ENCODE measurements at places on chromosomes 16 and 17. TPM values are rescaled to one million over a fixed set of nuclear protein-coding genes. Genes with fewer than 3 reads are reported as not detected.

Gene GFAP
- not detected for total RNA-seq

Gene MFAP4
- not detected for total RNA-seq

Gene SNRNP25
- 60.3 TPM for total RNA-seq

DNA sequence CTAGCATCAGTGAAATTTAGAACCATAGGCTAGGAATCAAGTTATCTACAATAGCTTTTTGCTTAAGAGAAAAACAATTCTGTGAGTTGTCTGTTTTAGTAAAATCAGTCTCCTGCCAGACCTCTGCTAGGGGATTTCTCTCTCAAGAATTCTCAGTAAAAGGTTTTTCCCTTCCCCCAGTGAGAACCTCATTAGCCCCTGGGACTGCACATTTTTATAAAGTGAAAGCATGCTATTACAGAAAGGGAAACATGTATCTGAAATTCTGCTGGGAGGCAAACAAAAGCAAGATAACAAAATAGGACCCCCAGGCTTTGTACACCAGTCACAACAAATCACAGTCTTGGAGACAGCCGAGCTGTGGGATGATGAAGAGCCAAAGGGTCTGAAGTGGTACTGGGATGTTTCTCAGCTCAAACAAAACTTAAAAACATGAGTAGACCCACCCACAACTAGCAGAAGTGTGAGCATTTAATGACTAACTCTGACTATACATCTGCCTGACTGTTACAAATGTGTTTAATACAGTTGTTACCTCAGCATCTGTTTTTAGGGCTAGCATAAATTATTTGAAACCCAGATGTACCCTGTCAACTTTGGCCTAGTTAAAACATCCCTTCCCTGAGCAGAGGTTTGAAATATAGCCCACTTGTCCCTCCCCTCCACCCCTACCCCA, 20.0 kb upstream of the GLG1 start:
- H3K4me1 ChIP-seq = peaks cover 26% of the 10 kb centered on the region
- peak; percentile 93 for ATAC-seq

GRCh38 chr17:79071161-79071740, 3.4 kb upstream of the ENGASE start:
- no peak overlapping the region for H3K4me3 ChIP-seq
- peaks cover 7% of the 10 kb centered on the region for H3K4me1 ChIP-seq
- no peaks in the 10 kb centered on the region for H3K27me3 ChIP-seq

DNA sequence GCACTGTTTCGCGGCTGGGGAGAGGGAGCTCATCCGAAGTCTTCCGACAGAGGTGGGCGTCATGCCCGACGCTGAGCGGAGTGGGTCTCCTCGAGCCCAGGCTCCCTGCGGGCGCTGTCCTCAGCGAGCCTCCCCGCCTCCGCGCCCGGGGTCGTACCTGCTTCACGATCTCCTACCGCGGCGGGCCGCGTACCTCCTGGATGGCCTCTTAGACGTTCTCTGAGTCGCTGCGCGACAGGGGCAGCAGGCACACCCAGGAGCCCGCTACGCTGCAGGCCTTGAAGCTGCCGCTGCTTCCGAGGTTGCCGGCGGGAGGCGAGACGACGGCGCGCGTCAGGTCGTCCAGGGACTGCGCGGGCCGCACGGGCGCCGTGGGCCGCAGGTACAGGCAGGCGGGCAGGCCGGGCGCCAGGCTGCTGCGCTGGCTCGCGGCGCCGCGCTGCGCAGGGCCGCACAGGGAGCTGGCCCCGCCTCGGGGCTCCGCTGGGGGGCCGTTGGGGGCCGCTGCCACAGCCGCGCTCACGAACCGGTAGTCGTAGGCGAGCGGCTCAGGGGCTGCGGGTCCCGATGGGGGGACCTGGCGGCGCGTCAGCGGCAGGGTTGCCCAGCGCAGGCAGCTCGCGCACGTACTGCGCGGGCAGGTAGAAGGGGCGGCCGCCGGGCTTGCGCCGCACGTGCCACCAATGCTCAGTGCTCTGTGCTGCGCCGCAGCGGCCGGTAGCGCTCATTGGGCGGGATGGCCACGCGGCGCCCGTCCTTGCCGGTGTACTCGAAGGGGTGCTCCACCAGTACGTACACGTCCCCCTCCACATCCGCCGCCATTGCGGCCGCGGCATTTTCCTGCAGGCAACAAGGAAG, 116.4 kb upstream of the SMURF2 start:
- peak; percentile 5 for ATAC-seq
- H3K27me3 ChIP-seq = no peaks in the 10 kb centered on the region
- no peak overlapping the region for H3K27ac ChIP-seq
- no peaks in the 10 kb centered on the region for H3K36me3 ChIP-seq
- peaks cover 4% of the 10 kb centered on the region for H3K4me1 ChIP-seq

GRCh38 chr16:85229869-85230462, 117.7 kb upstream of the CIBAR2 start:
- H3K4me1 ChIP-seq = peaks cover 7% of the 10 kb centered on the region
- no peak overlapping the region for H3K27ac ChIP-seq
- H3K36me3 ChIP-seq = no peaks in the 10 kb centered on the region
- H3K27me3 ChIP-seq = peaks cover 30% of the 10 kb centered on the region
- ATAC-seq = no peak
- H3K4me3 ChIP-seq = no peak overlapping the region

DNA sequence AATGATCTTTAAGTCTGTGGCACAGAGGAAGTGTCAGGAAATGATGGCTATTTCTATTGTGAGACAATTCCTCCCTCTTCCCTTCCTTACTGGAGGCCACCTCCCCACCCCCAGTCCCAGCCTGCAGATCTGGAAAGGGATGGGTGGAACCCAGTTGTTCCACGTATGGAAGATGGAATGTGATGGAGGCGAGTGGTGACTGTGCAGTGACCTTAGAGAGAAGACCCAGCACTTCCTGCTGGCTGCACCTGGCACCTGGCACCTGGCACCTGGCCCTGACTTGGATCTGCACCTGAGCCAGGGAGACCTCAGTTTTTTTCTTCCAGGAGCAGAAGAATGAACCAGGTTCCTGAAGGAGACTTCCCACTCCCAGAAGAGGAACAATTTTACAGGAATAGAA, 33.0 kb upstream of the TMC5 start:
- H3K4me3 ChIP-seq = no peak overlapping the region
- no peaks in the 10 kb centered on the region for H3K36me3 ChIP-seq
- no peak overlapping the region for H3K27ac ChIP-seq

DNA sequence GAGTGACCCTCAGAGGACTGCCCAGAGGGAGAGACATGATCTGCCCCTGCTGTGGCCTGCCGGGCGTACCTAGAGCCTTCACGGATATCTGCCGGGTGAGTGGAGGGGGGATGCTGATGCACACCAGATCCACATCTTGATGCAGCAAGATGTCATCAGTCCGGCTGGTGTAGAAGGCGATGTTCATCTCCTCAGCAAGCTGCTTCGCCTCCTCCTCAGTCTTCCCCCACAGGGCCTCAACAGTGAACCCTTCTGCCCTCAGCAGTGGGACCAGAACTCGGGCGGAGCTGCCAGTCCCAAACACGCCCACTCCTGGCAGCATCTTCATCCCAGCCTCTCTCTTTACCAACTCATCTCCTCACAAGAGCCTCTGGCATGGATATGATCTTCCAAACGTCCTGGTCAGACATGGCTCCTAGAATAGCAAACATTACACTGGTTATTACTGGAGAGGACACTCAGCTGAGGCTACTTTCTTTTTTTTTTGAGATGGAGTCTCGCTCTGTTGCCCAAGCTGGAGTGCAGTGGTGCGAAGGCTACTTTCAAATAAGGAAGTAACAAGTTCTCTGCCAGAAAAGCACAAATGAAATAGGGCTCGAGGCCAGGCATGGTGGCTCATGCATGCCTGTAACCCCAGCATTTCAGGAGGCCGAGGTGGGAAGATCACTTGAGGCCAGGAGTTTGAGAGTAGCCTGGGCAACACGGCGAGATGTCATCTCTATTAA, 18.9 kb downstream of the C16orf86 start:
- peaks cover 16% of the 10 kb centered on the region for H3K4me1 ChIP-seq
- ATAC-seq = no peak
- H3K27me3 ChIP-seq = no peaks in the 10 kb centered on the region

DNA sequence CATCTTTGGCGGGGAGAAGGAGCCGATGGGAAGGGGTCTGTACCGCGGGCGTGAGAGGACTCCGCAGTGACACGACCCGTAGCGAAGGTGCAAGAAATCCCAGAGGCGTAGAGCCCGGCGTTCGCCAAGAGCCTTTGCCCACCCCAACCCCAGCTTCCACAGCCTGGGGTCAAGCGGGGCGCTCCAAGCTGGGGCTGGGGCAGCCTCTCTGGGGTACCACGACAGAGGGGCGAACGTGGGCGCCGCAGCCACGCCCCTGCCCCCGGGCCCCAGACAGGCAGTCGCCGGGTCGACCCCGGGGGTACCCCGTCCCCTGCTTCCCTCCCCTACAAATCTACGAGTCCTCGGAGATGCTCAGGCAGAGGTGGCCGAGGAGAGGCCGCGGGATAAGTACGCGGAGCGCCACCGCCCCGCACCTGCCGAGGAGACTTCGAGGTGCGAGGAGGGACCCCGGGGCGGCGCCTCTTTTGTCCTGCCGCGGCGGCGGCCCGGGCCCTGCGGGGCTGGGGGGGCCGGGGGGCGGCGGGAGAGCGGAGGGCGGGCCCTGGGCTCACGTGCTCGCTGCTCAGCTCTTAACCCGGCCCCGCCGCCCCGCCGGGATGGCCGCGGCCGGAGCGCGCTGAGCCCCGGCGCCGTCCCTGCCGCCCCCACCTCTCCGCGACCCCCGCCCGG, at the start of gene ADAM11:
ADAM11 (plus strand) TSS at position 575 of the 672 bp plus-strand sequence. CDS start 212 bp downstream, outside the sequence.
- H3K36me3 ChIP-seq = no peaks in the 10 kb centered on the region
- peak; percentile 9 for ATAC-seq
- peaks cover 25% of the 10 kb centered on the region for H3K27me3 ChIP-seq
- no peaks in the 10 kb centered on the region for H3K4me1 ChIP-seq

DNA sequence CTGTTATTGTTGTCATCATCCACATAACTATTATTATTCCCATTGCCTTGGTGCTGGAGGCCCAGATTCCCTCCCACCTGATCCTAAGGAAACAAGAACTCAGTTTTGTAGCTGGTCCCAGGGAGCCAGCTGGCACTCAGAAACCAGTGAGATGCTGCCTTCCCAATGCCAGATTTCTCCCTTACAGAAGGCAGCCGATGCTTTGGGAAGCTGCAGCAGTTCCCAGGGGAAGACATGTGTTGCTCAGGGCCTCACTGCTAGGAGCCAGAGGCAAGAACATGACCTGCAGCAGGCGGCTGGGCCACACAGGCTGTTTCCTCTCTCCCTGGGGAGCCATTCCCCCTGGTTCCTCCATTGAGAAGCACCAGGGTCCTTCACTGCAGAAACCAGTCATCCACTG, 59.9 kb upstream of the GRIN2A start:
- H3K36me3 ChIP-seq = no peaks in the 10 kb centered on the region
- H3K27me3 ChIP-seq = peaks cover 26% of the 10 kb centered on the region
- no peak for ATAC-seq
- H3K4me3 ChIP-seq = no peak overlapping the region
- no peak overlapping the region for H3K27ac ChIP-seq

DNA sequence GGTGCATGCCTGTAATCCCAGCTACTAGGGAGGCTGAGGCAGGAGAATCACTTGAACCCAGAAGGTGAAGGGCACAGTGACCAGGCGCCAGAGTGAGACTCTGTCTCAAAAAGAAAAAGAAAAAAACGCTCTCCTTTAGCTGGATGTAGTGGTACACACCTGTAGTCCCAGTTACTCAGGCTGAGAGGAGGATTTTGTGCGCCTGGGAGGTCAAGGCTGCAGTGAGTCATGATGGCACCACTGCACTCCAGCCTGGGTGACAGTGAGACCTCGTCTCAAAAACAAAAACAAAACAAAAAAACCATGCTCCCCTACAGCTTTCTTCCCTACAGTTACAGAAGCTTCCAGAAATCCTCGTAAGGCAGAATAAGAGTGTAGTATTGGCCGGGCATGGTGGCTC, 33.1 kb upstream of the ST6GALNAC1 start:
- peaks cover 4% of the 10 kb centered on the region for H3K4me1 ChIP-seq
- H3K36me3 ChIP-seq = no peaks in the 10 kb centered on the region
- ATAC-seq = no peak
- no peak overlapping the region for H3K27ac ChIP-seq
- no peaks in the 10 kb centered on the region for H3K27me3 ChIP-seq
- no peak overlapping the region for H3K4me3 ChIP-seq

- H3K27me3 ChIP-seq = no peaks in the 10 kb centered on the region
- no peak overlapping the region for H3K4me3 ChIP-seq
- no peak for ATAC-seq
- H3K27ac ChIP-seq = no peak overlapping the region
- H3K4me1 ChIP-seq = no peaks in the 10 kb centered on the region
These were observed 5.6 kb downstream of the TMEM238L start for GRCh38 chr17:10798332-10798749.

DNA sequence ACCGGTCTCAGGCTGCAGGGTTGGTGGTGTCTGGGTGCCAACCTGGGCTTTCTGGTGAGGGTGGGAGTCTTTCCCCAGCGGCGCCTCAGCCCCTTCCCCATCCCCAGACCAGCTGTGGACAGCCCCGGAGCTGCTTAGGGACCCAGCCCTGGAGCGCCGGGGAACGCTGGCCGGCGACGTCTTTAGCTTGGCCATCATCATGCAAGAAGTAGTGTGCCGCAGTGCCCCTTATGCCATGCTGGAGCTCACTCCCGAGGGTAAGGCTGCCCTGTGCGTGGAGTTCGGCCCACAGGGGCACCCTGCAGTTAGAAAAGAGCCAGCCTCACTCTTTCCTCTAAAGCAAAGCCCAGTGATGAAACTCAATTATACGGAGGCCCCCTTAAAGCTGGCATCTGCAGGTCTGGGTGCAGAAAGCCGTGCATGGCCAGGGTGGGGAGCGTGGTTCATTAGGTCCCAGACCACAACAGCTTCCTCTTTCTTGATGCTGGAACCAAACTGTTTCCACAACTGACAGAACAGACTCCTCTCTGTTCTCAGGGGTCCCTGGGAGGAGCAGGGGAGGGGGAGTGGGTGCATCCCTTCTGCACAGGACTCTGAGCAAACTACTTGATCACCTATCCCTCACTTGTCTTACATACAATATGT, 10.7 kb downstream of the GUCY2D start:
- no peak overlapping the region for H3K27ac ChIP-seq
- no peaks in the 10 kb centered on the region for H3K36me3 ChIP-seq
- no peak overlapping the region for H3K4me3 ChIP-seq
- peaks cover 4% of the 10 kb centered on the region for H3K27me3 ChIP-seq
- ATAC-seq = no peak

GRCh38 chr16:82681592-82681991, 54.8 kb downstream of the CDH13 start:
- H3K36me3 ChIP-seq = no peaks in the 10 kb centered on the region
- H3K4me3 ChIP-seq = no peak overlapping the region
- H3K27me3 ChIP-seq = peaks cover 5% of the 10 kb centered on the region
- no peak overlapping the region for H3K27ac ChIP-seq
